RKO (cell line): ENCODE measurements at places on chromosomes 11 and 22.
A peak's percentile ranks its signal among the peaks of the same experiment; 100 is the strongest.

- DNase-seq: no peak
Observed at GRCh38 chr11:69708736-69709401, 5.0 kb upstream of the FGF19 start.

DNA sequence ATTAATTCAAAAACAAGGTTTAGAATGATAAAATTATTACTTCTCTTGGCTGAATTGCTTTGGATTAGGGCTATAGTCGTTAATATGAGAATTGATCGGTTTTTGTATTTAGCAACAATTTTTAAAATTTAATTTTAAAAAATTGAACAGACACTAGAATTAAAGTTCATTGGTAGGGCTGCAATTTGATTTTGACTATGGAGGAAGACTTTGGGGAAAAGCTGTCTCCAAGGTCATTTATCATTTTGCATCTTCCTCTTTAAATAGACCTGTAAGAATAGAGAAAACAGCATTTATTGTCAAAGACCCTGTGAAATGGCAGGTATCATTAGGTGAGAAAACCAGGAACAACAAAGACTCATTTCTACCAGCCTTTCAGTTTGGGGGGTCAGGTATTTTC is at the start of gene OR4S2:
OR4S2 (plus strand) TSS at position 301 of the 400 bp plus-strand sequence. CDS start 2,577 bp downstream, outside the sequence.
- no peak for DNase-seq

DNA sequence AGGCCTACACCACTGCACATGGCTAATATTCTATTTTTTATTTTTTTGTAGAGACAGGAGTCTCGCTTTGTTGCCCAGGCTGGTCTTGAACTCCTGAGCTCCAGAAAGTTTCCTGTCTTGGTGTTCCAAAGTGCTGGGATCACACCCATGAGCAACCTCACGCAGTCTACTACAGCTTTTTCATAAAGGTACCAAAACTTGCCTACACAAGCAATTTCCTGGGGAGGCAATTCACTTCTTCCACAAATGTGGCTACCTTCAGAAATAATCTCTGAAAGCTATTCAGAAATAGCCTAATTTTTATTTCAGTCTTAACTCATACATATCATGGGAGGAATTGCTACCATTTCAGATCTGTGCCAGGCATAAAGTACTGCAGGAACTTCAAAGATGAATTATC is 11.4 kb downstream of the SLC35F2 start:
- no peak for DNase-seq

- DNase-seq: no peak
Observed at GRCh38 chr22:26681395-26681821, 24.0 kb downstream of the MIAT start.

- DNase-seq: peak; percentile 11
Observed at GRCh38 chr11:10233581-10233980, 60.4 kb downstream of the SBF2 start.

- no peak for DNase-seq
Observed at GRCh38 chr11:65042891-65043290, 1.9 kb downstream of the SAC3D1 start.

- no peak for DNase-seq
Observed at GRCh38 chr22:26718488-26718887, 61.1 kb downstream of the MIAT start.

- no peak for DNase-seq
Observed at GRCh38 chr11:100777103-100777502, 90.0 kb downstream of the ARHGAP42 start.

DNA sequence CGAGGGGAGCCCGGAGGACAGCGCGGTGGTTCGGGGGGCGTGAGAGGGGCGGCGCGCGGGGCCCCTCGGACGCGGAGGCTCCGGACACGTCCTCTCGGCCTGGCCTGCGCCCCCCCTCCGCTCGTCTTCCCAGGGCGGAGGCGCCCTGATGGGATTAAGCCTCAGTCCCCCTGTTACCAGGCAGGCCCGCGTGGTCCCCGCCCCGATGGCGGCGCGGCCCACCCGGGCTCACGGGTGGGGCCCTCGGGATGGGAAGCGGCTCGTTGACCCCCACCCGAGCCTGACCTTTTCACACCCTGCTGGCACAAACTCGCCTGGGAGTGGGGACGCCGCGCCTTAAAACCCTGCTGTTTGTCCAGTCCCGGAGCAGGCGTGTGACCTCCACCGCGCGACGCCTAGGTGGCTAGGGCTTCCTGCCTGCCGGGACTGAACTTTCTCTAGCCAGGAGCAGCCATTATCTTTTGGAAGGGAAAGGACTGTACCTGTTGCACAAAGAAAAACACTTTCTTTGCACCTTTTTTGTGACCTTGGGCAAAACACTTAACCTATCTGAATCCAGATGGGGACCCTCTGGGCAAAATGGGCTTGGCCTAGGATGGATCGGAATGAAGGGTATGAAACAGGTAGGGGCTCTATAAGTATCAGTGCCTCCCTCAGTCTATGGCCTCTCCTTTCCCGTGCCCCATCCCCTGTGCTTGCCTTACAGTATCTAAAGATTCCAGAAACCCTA is 1.0 kb downstream of the KIAA1671 start:
- DNase-seq: peak; percentile 30

GRCh38 chr11:126561327-126561893 is 205.9 kb downstream of the ST3GAL4 start:
- peak; percentile 68 for DNase-seq

DNA sequence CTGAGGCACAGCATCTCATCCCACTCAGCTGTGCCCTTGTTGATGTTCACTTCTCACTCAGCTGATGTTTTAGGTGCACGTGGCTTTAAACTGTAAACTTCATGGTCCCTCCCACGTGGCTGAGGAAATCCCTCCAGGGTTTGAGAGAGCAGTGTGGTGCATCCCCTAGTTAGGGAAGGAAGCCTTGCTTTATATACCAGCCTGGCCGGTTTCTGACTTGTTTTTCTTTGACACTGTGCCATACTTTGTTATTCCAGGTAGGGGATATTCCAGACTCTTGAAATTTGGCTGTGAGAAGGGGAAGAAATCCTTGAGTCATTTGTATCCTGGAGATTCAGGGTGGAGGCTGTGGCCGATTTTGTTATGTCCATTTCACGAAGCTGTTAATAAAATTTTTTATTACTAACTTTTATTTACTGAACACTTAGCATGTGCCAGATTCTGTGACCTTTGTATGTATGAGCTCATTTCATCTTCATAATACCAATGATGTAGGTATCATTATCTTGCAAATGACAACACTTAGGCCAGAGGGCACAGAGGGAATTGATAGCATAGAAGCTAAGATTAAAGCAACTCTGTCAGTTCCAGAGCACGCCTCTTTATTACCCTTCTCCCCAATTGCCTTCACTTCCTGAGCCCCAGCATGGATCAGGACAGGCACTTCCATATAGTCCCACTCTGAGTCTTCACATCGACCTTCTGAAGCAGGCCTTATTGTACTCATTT is 116.6 kb downstream of the NAV2 start:
- no peak for DNase-seq

- no peak for DNase-seq
Observed at GRCh38 chr11:66643745-66644437, 5.4 kb downstream of the RBM4 start.

GRCh38 chr11:10426475-10426874 is 28.6 kb upstream of the AMPD3 start:
- no peak for DNase-seq

- no peak for DNase-seq
Observed at GRCh38 chr11:21446939-21447590, 745.8 kb upstream of the ANO5 start.

- DNase-seq: no peak
Observed at GRCh38 chr11:134460062-134460561, 48.1 kb upstream of the B3GAT1 start.

DNA sequence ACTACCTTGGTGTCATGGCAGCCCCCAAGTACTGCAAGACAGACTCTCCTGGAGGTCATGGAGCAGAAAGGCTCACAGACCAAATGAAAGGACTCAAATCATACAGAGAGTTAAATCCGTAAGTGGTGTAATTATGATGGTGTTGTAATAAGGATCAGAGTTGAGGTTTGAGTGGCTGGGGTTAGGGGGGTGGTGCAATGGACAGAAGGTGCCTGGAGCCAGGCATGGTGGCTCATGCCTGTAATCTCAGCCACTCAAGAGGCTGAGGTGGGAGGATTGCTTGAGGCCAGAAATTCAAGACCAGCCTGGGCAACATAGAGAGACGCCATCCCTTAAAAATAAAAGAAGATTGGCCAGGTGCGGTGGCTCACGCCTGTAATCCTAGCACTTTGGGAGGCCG is 18.7 kb downstream of the ART5 start:
- DNase-seq: no peak

- no peak for DNase-seq
Observed at GRCh38 chr11:16410479-16410878, 54.1 kb upstream of the SOX6 start.

DNA sequence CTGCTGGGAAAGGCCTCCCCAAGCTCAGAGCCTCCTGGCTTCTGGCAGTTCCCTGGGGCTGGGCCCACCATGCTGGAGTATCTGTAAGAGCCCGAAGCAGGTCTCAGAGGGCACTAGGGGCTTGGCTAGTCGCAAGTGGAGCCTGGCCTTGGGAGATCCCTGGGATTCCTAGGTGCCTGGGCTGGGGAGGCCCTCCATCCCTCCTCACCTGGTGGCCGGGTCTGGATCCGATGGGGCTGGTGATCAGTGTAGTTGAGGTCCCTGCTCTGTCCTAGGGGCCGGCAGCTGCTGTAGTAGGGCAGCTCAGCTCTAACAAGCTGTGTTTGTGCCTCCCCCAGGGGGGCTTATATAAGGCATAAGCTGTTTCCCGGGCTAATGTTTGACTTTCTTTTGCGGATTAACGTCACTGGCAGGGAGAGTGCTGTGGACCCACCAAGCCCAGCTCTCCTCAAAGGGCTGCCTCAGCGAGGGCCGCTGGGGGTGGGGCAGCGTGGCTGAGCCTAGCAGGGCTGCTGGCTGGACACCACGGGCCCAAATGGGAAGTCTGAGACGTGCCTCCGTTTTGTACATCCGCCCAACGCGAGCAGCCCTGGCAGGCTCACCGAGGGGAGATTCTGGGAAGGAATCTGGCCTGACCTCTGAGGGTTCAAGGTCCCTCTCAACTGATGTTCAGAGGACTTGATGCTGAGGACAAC is at the start of gene SLC22A8:
SLC22A8 (minus strand) TSS at position 321 of the 695 bp plus-strand sequence. CDS start 883 bp downstream, outside the sequence.
- no peak for DNase-seq

DNA sequence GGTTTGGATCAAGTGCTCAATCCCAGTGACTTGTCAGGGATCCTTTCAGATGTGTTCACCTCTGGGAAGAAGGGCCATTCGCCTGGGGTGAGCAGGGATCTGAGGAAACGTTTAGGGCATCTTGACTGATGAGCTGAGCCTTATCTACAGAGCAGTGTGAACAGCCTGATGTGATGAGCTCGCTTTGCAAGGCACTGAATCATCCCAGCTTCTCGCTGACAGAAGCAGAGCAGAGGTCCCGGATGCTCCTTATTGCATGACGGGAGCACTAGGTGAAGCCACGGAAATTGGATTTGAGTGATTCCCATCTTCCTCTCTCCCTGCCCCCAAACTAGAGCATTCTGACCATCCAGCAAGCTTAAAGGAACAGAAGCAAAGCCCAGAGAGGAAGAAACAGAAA is 46.5 kb downstream of the SEZ6L start:
- no peak for DNase-seq

DNA sequence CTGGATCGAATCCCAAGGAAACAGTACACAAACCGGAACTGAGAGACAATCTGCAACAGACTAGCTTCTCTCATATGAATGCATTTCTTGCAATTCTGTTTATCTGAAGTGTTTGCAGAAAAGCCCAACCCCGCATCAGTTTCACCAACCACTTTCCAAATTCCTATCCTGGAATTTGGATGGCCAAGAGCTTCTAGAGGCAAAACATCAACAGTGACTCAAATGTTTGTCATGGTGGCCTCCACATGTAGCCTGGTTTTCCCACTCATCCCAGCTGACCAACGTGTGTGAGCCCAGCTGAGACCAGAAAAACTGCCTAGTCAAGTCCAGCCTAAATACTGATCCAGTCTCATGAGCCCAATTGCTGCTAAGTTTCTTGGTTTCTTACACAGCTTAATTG is 8.3 kb upstream of the MIEF1 start:
- DNase-seq: peak; percentile 58

DNA sequence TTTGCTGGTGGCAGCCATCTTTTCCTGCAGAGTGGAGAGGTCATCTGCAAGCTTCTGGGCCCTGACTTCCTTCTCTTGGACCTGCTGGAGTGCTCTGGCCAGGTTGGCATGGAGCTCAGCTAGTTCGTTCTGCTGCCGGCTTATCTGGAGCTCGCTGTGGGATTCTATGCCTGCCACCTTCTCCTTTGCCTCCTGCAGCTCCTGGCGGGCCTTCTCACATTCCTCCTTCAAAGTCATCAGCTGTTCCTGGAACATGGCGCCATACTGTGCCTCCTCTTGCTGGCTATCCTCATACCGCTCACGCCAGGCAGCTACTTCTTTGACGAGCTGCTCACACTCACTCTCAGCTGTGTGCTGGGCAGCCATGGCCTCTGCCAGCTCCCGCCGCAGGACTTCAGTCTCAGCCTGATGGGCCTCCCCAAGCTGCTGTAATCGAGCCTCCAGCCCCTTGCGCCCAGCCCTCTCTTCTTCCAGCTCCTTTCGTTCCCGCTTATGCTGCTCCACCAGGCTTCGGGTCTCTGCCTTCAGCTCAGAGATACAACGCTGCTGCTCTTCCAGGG is 16.1 kb downstream of the IL18BP start:
- no peak for DNase-seq

DNA sequence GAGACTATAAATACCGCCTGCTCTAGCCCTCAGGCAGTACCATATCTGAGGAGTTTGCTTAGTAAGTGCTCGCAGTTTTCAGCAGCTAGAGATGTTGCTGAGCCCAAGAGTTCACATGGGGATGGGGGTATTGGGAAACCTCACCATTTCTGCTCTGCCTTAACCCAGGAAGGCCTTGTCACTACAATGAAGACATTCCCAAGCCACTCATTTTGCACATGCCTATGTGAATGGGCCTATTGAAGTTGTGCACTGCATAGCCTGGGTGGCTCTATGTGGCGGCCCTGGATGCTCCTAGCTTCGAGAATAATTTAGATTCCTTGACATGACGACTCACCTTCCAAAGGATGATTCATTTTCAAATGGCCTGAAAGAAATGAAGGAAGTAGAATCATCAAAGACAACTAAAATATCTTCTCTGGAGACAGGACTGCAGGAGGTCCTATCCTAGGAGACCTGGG is 163.4 kb downstream of the ADAMTS15 start:
- DNase-seq: peak; percentile 7

DNA sequence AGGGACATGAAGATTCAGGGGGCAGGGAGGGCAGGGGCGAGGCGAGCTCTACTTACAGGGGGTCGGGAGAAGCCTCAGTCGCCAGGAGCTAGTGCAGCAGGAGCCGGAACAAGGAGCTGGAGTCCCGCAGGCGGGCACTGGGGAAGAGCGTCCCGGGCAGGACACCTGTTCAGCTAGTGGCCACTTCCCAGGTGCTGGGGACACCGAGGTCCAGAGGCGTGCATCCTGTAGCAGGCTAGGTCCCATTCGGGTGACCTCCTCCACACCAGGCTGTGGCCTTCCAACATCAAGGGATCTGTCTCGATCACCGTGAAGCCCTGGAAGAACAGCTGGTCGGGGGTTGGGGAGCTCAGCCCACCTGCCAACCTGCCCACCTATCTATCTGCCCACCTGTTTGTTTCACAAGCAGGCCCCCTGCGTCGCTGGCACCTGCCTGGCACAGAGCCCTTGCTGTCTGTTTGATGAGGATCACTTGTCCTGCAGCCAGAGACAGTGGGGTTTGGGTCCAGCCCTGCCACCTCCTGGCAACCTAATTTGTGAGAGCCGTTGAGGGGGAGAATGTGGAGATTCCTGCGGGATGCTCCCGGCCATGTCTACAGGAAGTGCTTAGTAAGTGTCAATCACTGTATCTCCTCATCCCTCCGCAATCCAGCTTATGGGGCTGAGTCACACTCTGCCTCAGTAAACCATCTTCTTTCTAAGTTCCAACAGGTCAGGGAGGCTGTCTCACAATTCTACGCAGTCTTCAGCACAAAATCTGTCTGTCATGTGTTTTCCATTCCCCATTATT is 940.9 kb downstream of the BRD1 start:
- DNase-seq: no peak
